Suppressor macrophage (primary cell): ENCODE measurements at places on chromosomes 7 and 10.

DNA sequence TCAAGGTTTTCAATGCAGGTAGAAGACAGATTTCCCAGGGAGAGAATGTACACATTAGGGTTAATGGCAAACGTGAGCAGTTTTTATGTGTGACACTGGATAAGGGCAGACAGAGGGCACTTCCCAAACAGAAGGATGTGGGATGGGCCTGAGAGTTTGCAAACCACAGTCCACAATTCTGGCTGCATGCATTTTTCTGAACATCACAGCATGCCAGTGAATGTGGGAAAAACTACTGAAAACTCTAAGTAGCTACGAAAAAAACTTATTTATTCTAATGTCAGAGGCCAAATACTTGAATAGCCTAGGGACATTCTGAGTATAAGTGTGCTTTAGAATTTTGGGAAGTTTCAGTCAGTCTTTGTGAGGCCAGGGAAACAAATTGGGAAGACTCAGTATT lies 145.9 kb downstream of the NRCAM start:
- DNase-seq = no peak

DNA sequence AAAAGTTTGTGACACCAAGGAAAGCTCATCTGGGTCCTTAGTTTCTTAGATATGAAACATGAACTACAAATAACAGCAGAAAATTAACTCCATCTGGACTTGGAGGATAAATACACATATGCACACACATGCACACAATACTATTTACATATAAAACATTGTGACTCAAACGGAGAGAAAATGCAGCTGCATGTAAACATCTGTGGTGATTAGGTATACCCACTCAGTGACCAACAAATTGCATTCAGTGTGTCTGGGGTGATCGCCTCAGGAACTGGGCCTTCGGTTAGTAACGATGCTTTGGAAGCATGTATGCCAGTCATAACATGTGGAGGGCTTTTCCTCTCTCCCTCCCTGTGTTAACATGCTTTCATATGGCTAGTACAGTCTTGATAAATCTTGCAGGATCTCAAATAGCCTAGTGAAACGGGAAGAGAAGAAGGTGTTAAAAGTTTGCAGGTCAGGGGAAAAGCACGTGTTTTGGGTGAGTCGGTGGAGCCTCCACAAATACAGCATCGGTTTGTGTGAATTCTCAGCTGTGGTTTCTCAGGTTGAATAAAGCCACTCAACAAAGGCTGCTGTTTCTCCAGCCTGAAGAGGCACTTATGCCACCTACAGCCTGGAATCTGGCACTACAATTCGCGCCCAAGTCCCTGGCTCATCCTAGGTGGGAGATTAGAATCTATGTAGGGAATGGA lies 8.7 kb upstream of the GLRX3 start:
- peak; percentile 65 for DNase-seq

GRCh38 chr7:105664816-105665525 lies 83.7 kb upstream of the EFCAB10 start:
- DNase-seq = no peak

DNA sequence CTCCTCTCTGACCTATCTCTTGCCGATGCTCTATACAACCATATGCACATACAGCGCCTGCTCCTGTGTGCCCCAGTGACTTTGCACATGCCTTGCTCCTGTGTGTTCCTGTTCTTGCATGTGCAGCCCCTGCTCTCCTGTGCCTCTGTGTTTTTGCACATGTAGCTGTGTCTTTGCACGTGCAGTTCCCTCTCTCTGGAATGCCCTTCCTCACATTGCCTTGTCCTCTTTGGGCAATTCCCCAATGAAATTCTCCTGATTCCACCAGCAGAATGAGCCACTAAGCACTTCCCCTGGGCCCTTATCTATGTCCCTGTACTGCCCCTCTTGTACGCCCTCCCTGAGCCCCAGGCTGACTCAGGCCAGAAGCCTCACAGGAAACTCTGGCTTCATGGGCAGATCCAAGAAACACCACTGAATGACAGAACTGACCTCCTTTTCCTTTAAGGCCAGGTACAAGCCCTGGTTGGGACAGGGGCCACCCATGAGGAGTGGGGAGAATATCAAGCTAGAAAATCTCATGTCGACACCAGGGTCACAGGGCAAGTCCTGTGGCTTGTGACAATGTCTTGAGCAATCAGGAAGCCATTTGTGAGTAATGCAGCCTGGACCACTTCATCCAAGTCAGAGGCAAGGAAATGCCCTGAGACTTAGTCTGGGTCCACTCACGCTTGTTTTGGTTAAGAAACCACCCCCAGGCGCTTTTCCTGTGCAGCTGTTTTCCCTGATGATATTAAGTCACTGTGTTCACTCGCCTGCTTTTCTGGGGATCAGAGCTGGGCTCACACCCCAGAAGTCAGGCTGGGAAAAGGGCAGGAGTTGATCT lies 1.9 kb upstream of the ARHGAP22 start:
- DNase-seq = peak; percentile 96

DNA sequence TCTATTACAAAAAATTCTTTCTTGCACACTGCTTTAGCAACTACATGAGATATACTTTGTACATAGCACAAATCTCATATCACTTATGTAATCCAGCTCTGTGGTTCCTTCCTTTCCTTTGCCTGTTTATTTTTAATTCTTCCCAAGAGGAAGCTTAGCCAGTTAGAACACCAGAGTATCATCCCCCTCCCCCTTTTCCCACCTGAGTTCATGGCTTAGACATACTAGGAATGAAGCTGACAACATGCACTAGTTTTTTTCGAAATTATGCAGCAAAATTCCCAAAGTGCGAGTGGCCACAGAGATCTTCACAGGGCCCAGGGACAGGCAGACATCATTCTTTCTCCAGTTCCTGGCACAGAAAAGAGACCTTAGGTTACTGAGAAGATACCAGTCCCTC lies 17.8 kb downstream of the CAV1 start:
- no peak for DNase-seq

DNA sequence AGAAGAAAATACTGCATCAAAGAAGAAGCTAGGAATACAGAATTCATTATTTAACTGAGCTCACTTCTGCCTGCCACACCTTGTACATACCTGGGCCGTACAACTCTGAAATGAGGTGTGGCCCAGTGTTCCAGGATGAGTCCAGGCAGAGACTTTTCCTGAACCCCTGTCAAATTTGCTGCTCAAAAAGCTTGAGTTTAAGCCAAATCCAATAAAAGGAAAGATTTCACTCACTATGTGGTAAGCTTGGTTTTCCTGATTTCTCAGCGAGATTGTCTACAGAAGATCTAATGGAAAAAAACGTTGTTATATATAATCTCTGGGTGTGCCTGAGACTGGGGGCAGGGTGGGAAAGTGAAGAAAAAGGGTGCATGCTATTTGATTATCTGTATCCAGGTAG lies 72.1 kb upstream of the EGFR start:
- no peak for DNase-seq

GRCh38 chr7:141837683-141838082 lies 3.6 kb downstream of the PRSS37 start:
- DNase-seq = no peak

- no peak for DNase-seq
Observed at GRCh38 chr7:91320366-91321078, 56.3 kb downstream of the FZD1 start.

- DNase-seq = no peak
Observed at GRCh38 chr10:16518822-16519221, 2.9 kb downstream of the C1QL3 start.

- no peak for DNase-seq
Observed at GRCh38 chr7:18040196-18040595, 12.6 kb upstream of the PRPS1L1 start.

DNA sequence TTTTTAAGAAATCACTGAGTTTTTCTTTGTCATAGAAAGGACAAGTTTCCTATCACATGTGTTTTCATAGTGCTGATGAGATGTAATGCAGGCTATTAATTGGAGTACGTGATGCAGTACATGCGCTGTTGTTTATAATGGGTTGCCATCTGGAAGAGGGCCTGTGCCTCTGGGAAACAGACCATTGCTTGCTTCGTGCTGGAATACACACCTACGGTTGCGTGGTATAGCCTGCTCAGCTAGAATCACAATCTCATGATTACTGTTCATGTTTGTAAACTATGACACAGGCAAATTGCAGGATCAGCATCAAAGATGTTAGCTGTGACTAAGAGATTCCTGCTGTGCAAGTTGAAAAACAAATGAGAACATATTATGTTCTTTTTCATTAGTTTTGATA lies 107.2 kb upstream of the STEAP1B start:
- DNase-seq = no peak

- no peak for DNase-seq
Observed at GRCh38 chr10:131117416-131118212, 193.9 kb downstream of the TCERG1L start.

DNA sequence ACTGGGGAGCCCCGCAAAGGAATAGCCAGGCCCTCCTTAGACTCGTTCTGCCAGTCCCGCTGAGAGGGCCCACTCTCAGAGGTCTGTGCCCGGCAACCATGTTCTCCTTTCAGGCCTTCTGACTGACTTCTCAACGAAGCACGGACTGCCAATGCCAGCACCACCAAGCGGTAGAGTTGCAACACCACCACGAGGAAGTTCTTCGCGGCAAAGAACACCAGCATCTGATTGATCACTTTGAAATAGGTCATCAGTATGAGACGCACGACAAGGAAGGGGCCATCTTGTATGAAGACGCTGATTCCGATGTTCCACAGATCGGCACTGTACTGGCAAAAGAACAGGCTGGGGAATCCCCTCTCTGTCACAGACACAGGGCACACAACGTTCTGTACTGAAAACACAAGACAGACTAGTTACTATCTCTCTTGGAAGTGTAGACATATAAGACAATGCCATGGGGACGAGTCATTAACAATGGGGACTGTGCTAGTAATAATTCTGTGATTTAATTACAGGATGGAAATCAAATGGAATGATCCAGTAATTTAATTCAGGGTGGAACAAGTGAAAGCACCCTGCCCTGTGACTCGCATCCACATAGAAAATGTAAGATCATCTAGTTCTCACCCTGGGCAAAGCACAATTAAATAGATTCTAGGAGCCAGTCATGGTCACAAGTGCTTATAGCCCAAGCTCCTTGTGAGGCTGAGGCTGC lies 42.7 kb downstream of the TMEM26 start:
- DNase-seq = no peak

DNA sequence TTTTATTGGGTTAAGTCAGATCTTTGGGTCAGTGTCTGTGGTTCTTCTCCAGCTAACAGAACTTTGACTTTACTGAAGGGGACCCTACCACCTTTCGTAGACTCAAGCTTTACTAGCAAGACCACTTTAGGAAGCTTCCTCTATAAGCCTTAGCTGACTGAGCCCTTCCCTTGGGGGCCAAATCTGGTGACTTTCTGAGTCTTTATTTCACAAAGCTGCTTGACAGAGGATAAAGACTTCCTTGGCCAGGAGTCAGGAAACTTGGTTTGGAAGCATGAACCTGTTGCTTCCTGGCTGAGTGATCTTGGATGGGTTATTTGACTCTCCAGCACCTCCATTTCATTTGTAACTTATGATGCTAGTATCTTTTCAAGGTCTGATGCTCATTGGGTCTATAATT lies 466.7 kb downstream of the TYW1 start:
- DNase-seq = no peak

GRCh38 chr7:16744518-16745250 lies 8.9 kb upstream of the TSPAN13 start:
- DNase-seq = peak; percentile 54

DNA sequence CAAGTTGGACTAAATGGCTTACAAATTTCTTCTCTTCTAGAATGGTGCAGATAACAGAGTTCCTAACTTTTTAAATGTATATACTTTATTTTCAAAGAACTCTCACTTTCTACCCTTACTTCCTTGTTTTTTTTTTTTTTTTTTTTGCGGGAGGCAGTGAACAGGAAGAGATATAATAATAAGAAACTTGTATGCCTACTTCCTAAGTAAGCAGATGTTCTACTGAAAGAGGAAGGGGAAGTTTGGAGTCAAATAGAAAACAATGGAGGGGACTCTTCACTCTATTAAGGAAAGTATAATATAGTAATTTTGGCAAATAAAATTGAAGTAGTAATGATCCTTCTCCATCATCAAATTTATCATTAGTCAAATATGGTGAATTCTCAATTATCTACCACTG lies 754.0 kb downstream of the KCNMA1 start:
- peak; percentile 77 for DNase-seq

GRCh38 chr7:135901585-135902540 lies 75.3 kb downstream of the MTPN start:
- no peak for DNase-seq
